ENCODE measurements at places on chromosomes 4 and X.
A peak's percentile ranks its signal among the peaks of the same experiment; 100 is the strongest.

DNA sequence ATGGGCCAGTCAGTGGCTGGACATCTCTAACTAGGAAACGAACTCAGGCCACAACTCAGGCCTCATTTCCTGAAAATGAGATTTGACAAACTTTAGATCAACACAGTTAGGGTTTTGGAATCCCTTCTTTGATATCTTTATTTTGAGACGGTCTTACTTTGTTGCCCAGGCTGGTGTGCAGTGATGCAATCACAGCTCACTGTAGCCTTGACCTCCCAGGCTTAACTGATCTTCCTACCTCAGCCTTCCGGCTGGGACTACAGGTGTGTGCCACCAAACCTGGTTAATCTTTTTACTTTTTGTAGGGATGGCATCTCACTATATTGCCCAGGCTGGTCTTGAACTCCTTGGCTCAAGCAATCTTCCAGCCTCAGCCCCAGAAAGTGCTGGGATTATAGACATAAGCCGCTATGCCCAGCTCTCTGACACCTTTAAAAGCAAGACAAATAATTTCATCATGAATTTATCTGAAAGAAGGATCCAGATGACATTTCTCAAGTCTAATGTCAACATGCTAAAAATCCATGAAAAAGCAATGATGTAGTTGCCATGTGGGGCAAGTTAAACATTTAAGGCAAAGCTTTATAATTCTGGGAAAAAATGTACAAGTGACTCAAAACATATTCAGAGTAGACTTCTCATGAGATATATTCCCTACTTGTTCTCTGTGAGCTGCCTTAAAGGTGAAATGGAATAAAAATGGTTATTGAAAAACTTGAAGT lies 89.1 kb upstream of the CBR4 start:
- no peak for DNase-seq

GRCh38 chr4:99468889-99469288 lies 33.7 kb upstream of the ADH7 start:
- no peak for DNase-seq

DNA sequence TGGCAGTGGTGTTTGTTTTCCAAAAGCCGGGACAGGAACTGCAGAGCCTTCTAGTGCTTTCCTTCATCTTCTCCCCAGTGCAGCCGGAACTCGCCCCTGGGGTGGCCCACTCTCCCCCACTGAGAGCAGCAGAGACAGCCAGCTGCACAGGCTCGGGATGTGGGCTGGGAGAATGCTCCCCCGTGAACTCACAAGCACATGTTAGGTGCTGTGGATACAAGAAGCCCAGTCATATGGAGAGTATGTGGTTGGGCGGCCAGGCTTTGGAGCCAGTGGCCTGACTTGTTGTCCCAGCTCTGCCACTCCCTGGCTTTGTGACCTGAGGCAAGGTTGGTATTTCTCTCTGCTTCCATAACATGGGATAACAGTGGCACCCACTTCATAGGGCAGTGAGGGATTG lies 9.4 kb upstream of the KIAA0232 start:
- DNase-seq, result no peak

GRCh38 chrX:57178605-57179004 lies 41.4 kb upstream of the SPIN2A start:
- no peak for DNase-seq

GRCh38 chr4:176230836-176231235 lies 35.5 kb upstream of the SPATA4 start:
- no peak for DNase-seq

DNA sequence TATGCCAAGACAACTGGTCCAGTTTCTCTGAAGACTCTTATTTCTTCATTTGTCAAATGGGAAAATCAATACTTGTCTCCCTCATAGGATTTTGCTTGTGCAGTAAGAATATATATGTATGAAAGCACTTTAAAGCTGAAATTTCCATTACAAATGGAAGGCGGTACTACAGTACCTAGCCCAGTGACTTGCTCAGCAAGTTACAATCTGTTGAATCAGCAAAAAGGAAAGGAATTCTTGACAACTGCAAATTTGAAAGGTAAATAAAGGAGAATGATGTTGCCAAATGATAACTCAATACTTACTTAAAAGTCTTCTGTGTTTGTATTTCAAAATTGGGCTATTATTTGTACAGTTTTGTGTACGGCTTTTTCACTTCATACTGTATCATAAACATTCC lies 71.1 kb downstream of the PKD2 start:
- no peak for DNase-seq

- DNase-seq, result peak; percentile 25
Measured at GRCh38 chr4:145216535-145216934, 36.1 kb upstream of the OTUD4 start.

DNA sequence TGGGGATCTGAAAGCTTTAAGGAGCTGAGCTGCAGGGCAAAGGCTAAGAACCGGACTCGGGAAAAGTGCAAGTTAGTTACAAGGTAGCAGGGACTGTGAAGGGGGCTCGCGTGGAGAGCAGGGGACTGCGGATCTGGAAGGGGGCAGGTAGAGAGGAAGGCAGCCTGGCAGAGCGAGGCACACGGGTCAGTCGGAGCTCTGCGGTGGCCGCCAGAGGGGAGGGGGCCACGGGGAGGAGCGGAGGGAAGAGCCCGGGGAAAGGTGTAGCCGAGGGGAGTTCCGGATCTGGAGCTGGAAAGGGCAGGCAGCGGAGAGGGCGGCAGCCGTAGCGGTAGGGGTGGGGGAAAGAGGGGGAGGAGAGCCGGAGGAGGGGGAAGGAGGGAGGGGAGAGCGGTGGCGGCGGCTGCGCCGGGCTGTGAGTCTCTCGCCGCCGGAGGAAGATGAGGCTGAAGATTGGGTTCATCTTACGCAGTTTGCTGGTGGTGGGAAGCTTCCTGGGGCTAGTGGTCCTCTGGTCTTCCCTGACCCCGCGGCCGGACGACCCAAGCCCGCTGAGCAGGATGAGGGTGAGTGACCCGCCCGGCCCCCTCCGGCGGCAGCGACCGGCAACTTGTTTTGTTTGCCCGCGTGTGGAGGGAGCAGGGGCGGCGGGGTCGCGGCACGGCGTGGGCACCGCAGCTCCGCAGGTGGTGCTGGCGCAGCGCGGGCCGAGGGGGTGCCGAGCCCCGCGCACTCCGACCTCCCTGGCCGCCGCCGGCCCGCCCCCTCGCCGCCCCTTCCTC lies at the start of gene GALNT7:
Gene GALNT7, plus strand, starts transcription at position 416 of the 782 bp plus-strand sequence. Its CDS starts 25 bp downstream, at position 441.
- DNase-seq, result peak; percentile 86

DNA sequence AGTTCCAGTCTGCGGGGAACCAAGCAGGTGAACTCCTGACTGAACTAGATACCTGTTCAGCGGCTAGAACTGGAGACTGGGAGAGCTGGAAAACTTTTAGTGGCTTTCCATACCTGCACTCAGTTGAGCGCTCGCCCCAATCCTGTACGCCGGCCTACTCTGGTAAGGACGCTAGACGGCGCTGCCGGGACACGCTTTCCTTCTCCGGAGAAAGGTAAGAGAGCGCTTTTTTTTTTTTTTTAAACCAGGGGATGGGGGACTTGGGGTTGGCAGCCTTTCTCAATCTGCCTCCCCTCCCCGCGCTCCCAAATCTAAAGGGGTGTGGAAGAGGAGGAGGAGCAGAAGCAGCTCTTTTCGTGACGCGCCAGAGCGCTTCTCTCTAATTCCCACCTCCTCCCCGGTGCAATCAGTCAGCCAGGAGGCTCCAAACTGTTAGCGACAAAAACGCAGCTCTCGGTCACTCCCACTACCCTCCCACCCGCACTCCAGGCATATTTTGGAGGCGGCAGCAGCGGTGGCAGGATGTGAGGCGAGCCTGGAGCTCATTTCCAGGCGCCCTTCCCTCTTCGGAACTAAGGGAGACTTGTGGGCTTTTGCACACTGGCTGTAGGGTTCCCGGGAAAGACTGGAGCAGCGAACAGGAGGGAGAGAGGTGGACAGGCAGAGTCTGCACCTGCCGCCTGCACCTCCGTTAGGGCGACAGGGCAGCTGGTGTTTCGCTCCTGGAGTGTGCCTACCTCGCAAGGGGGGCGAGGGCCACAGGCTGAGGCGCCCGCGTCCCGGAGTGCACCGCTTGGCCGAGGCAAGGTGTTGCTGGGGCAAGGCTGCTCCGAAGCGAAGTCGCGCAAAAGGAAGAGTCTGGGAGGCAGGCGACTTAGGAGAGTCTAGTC lies at the start of gene IL1RAPL2:
Gene IL1RAPL2, plus strand, starts transcription at position 409 of the 890 bp plus-strand sequence.
- DNase-seq, result peak; percentile 0

DNA sequence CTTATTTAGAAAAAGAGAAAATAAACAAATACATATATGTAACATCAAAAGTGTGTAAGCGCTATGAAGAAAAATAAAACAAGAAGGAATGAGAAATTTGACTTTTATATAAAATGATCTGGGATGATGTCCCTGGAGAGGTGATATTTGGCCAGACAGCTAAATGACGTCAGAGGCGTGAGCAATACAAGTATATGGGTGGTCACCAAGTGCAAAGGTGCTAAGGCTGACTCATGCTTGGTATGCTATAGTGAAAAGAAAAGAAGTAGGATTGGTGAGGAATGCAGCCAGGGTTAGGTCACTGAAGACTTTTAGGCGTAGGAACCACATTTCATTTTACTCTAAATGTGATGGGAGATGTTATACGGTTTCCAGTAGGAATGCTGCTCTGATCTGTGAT lies 1049.1 kb upstream of the TENM3 start:
- DNase-seq, result no peak

DNA sequence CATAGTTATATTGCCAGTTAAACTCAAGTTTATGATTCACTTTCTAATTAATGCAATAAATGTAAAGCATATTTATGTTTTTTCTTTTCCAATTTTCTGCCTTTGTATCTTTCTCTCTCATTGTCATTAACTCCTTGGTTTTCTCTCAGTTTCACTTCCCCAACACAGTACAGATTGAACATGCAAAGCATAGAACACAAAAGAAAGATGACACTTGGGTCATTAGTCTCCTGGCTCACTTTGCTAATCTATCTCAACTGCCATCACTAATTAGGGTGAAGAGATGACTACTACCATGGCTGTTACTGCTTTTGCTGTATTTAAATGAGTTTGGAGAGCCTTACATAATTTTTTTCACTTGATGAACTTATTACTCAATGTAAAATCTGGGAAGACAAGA lies 12.3 kb upstream of the NAA11 start:
- DNase-seq, result no peak

- DNase-seq, result no peak
Measured at GRCh38 chr4:183852910-183853547, 52.1 kb upstream of the STOX2 start.

DNA sequence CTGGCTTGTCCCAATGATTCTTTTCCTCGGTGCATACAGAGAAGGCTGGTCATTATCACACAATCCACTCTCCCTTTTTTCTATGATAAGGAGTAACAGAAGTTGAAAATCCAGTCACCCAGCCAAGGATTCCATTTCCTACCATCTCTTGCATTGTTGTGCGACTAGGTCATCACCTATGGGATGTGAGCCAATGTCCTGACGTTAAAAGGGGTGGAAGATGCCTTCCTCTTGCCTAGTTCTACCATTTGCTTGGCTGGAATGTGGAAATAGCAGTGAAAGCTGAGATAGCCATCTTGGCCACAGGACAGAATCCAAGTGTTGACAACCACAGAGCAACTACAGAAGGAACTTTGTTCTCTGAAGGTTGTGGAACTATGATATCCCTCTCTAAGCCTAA lies 132.2 kb upstream of the KIT start:
- DNase-seq, result no peak

- no peak for DNase-seq
Measured at GRCh38 chrX:67207912-67208311, 335.9 kb upstream of the AR start.

GRCh38 chr4:43782391-43782790 lies 666.2 kb downstream of the KCTD8 start:
- no peak for DNase-seq

GRCh38 chrX:72095370-72095769 lies 36.3 kb downstream of the RTL5 start:
- no peak for DNase-seq

DNA sequence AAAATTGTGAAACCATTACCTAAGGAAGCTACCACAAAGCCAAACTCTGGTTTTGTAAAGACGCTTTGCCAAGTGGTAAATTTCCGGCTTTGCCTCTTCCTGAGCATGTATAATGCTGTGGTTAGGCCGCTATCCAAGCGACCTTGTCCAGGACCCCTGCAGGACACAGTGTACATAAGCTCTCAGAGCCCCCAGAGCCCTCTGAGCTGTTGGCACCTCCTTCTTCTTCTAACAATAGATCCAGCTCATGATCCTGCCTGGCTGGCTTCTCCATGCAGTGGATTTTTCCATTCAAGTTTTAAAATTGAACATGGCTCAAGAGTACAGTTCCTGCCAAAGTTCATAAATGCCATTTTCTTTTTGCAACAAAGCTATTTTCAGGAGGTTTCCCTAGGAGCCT lies 326.7 kb downstream of the MAPK10 start:
- DNase-seq, result peak; percentile 80

- no peak for DNase-seq
Measured at GRCh38 chr4:127209580-127210095, 423.1 kb upstream of the INTU start.

DNA sequence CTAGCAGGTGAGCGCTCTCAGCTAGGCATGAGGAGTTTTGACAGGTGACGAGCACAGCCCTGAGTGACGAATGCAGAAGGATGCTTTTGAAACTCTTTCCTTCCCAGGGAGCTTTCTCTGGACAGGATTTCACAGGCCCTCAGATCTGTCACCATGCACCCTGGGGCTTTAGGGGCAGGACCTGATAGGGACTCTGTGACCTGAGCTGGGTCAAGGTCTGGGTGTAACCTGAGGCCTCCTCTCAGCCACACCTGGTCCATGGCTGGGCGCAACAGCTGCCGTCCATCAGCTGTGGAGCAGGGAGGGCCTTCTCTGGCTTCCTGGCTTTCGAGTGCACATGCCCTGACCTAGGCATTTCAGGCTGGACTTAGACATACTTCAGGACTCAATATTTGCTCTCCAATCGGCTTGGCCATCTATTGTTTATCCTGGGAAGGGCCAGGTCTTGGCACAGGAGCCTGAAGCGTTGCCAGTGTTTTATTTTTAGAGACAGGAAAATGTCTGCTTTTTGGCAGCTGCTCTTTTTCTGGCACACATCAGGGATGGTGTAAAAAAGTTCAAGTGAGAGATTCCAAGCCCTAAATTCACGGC lies 56.4 kb downstream of the C4orf51 start:
- peak; percentile 49 for DNase-seq

GRCh38 chr4:5385741-5386311 lies 322.5 kb downstream of the EVC2 start:
- DNase-seq, result no peak

DNA sequence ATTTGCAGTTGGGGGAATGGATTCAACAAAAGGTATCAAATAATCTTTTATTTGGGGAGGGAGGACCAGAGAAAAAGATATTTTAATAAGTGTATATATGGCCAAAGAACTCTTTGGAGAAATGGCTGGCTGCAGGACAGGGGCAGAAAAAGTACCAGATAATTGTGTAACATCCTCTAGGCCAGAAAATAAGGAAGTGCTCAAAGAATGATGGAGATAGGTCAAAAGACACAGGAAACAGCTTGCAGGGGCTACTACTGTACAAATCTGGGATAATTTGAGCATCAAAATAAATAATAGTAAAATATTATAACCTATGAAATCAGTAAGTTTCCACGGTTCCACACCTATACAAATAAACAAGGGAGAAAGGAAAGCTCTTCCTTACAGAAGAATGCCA lies 34.8 kb downstream of the KLHL5 start:
- no peak for DNase-seq

Data from NCI-H1092 treated with DMSO at 0.1 percent for 48 hours (cell line).